Heart left ventricle (tissue), 16 donors: ENCODE measurements at places on chromosomes 4 and X. TPM values are rescaled to one million over a fixed set of nuclear protein-coding genes. Genes with fewer than 3 reads are reported as not detected.

DNA sequence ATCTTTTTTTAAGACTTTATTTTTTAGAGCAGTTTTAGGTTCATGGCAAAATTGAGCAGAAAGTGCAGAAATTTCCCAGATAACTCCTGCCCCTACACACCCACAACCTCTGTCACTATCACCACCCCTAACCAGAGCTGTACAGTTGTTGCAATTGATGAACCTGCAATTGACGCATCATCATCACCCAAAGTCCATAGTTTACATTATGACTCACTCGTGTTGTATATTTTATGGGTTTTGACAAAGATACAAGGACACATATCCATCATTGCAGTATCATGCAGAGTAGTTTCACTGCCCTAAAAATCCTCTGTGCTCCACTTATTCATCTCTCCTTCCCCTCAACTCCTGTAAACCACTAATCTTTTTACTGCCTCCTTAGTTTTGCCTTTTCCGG, 34.5 kb upstream of the WAS start:
- DNase-seq = no peak

- DNase-seq = no peak
Observed at GRCh38 chr4:87835197-87835596, 2.4 kb downstream of the MEPE start.

Gene TMEM128
- polyA plus RNA-seq = 12.2 TPM

GRCh38 chrX:49995107-49995731, 72.8 kb downstream of the CLCN5 start:
- DNase-seq = no peak

Gene MAPK10
- 2.0 TPM for polyA plus RNA-seq

Gene MAGEB1
- not detected for polyA plus RNA-seq

DNA sequence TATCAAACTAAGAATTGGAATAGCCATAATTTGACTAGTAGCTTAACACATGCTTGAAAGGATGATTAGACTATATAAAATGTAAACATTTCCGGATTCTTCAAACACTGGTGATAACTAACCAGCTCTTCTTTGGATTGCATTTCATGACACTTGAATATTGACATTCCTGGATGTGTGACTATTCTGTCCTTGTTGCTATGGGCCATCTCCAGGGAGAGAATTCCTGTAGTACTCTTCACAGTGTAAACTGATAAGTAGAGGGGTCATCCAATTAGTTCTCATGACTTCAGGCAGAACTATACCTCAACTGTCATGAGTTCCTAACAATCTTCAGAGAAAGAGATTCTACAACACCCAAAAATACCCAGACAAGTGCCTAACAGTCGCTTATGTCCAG, 1026.7 kb upstream of the TENM3 start:
- DNase-seq = no peak

DNA sequence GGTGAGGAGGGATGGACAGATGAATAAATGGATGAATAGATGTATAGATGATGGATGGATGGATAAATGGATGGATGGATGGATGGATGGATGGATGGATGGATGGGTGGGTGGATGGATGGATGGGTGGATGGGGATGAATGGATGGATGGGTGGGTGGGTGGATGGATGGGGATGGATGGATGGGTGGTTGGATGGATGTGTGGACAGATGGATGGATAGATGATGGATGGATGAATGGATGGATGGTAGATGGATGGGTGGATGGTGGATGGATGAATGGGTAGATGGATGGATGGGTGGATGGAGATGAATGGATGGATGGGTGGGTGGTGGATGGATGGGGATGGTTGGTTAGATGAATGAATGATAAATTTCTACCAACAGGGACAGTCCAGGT, 207.0 kb upstream of the PSAPL1 start:
- DNase-seq = no peak

DNA sequence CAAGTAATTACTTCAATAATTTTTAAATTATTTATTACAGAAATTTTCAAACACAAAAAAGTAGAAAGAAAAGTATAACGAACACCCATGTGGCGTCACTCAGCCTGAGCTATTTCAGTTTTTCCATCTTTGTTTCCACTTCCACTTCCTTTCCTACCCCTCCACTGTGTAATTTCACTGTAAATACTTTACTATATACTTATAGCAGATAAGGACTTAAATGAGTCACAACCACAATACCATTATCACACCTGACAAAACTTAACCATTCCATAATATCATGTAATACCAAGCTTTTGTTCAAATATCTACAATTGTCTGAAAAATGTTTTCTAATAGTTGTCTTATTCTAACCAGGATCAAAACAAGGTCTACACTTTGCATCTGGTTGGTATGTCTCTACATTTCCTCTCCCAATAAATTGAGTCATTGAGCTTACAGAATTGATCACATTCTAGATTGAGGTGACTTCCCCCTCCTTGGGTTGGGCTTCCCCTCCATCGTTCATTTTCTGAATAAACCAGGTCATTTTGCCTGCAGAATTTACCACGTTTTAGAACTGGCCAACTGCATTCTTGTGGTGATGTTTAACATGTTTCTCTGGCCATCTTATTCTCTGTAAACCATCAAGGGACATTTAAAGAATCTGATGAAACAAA, 48.7 kb downstream of the ATP10D start:
- DNase-seq = no peak

- DNase-seq = no peak
Observed at GRCh38 chr4:75235359-75235951, 278.7 kb downstream of the RCHY1 start.

- no peak for DNase-seq
Observed at GRCh38 chr4:48380583-48381167, 39.3 kb downstream of the SLAIN2 start.

Gene SUPT20HL1
- not detected for polyA plus RNA-seq
